NCI-H1930 (cell line): ENCODE measurements at places on chromosomes 11 and 22.

GRCh38 chr11:122633219-122633829 lies 22.2 kb upstream of the UBASH3B start:
- peak; percentile 2 for DNase-seq

DNA sequence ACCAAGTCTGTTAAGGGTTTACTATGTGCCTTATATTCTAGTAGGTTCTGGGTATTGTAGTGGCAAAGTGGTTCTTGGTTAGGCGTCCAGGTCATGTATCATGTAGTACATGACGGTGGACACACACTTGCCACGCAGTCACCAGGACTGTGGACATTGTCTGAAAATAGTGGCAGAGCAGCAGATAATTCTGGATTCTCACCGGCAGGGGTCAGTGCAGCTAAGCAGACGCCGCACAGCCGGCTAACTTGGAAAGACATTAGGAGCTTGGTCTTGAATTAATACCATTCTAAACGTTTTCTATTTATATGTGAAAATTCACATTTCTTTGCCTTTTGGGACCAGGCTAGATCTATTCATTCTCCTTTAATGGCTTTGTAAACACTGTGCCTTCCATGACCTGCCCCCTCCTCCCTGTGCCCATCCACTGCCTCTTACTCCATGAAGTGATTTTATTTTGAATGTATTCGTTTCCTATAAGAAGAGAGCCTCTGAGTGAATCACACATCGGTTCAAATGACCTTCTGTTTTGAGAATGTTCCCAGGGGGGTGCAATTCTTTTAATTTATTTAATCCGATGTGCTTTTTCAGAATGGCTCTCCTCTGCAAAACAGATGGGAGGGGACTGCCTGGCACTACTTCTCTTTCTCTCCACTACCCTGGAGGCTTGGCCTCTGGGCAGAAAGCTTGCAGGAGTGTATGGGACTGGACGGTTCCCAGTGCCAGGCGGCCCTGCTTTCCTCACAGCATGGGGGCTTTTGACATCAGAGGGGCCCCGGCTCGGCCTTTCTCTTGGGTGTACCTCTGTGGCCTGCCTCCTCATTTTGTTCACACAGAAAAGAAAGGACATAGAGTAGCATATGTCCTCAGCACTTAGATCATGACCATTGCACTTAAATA lies 378.0 kb downstream of the NTM start:
- DNase-seq = peak; percentile 25

GRCh38 chr11:112925516-112926310 lies 35.5 kb upstream of the NCAM1 start:
- DNase-seq = no peak

DNA sequence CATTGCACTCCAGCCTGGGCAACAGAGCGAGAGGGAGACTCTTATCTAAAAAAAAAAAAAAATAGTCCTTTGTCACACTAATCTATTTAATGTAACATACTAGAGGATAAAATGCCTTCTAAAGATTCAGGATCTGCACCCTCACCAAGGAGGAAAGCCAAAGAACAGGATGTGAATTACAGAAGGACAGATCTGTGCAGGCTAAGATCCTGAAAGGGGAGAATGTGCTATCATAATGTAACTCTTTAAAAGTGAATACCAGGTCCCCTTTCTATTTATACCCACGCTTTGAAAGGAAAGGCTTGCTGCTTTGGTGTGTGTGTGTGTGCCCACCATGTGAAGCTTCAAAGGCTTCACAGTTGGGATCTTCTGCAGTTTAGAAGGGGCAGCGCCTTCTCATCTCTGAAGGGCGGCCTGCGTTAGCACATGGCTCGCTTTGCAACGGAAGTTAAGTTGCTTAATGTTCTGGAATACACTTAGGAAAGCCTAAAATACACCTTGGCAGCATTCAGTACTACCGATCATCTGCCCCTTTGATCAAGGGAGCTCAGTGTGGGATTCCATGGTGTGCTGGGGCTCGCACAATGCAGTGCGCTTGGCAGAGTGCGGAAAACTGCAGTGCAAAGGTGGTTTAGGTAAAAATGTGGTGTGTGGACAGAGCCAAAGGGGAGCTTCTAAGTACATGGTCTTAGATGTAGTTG lies 6.8 kb downstream of the CECR2 start:
- DNase-seq = no peak

DNA sequence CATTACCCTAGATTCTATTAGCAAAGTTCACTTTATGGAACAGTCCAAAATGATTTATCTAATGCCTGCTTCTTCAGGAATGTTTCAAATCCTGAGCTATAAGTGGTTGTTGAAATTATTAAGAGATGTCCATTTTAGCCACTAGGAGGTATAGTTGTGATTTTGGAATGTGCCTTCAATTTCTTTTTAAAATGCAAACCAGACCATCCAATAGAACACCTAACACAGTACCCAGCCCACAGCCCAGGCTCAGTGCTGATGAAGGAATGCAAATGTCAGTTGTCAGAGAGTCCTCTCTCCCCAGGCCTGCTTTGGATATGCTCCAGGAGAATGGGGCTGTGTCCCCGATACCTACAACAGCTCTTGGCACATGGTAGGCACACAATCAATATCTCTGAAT lies 85.8 kb upstream of the E2F8 start:
- DNase-seq = no peak

GRCh38 chr11:2752204-2752770 lies 52.5 kb upstream of the KCNQ1OT1 start:
- no peak for DNase-seq

- peak; percentile 93 for DNase-seq
These were observed at the start of gene CEP164 for GRCh38 chr11:117327567-117328374. Gene CEP164, plus strand, starts transcription at chr11:117327854. Its CDS starts 10,733 bp downstream, at chr11:117338587.

- no peak for DNase-seq
These were observed 89.7 kb downstream of the FAM76B start for GRCh38 chr11:95699631-95700470.

GRCh38 chr11:24496736-24497725 lies at the start of gene LUZP2:
Gene LUZP2, plus strand, starts transcription at chr11:24497053.
- DNase-seq = peak; percentile 39

GRCh38 chr11:45048313-45048841 lies 97.7 kb upstream of the TP53I11 start:
- DNase-seq = no peak

- DNase-seq = no peak
These were observed 193.4 kb upstream of the BLID start for GRCh38 chr11:122309262-122309925.

DNA sequence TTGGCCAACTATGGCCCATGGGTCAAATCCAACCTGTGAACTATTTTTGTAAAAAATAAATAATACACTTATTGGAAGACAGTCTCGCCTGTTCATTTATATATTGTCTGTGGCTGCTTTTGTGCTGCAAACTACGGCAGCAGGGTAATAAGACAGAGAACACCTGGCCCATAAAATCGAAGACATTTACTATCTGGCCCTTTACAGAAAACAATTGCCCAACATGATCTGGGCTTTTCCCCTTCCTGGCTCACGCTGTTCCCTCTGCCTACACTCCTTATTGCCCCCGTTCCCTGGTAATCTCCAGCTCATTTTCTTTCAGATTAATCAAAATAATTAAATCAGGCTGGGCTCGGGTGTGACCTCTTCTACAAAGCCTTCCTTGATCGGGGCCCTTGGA lies 5.6 kb downstream of the PLAAT2 start:
- DNase-seq = no peak

- no peak for DNase-seq
These were observed 6.7 kb downstream of the TRIM29 start for GRCh38 chr11:120130991-120131760.

- no peak for DNase-seq
These were observed 1.9 kb upstream of the LTBP3 start for GRCh38 chr11:65559951-65560537.

GRCh38 chr11:104876861-104877431 lies 21.3 kb downstream of the CASP12 start:
- no peak for DNase-seq

DNA sequence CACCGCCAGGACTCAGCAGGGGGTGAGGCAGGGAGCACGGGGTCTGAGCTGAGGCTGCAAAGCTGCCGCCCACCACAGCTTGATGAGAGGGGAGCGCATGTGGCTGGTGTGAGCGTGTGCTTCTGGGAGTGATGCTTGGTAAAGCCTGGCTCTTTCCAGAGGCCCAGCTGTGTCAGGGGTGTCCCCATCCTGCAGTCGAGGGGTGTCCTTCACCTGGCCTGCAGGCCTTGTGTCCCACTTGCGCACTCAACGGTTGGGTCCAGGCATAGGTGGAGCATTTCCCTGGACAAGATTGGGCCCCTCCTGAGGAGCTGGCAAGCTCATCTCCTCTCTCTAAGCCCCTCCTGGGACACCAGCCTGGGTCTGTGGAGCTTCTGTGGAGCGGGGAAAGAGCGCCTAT lies 273.9 kb downstream of the TBC1D22A start:
- no peak for DNase-seq

GRCh38 chr11:117717485-117718314 lies 79.3 kb downstream of the DSCAML1 start:
- no peak for DNase-seq

GRCh38 chr11:94128291-94128745 lies 323 bp upstream of the PANX1 start:
- DNase-seq = no peak

DNA sequence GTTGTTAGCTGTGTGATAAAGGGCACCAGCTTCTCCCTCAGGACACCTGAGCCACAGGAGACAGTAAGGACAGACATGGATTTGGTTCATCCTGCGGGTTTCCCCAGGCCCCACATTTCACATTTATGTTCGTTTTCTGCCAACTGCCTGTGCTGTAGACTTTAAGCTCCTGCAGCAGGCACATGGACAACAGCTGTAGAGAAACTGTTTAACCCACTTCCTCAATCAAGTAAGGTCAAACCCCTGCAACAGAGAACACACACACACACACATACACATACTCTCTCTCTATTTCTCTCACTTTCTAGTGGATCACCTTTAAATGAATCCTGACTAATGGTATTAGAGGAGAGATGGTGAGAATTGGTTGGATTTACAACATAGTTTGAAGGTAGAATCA lies 90.7 kb downstream of the C11orf87 start:
- no peak for DNase-seq

DNA sequence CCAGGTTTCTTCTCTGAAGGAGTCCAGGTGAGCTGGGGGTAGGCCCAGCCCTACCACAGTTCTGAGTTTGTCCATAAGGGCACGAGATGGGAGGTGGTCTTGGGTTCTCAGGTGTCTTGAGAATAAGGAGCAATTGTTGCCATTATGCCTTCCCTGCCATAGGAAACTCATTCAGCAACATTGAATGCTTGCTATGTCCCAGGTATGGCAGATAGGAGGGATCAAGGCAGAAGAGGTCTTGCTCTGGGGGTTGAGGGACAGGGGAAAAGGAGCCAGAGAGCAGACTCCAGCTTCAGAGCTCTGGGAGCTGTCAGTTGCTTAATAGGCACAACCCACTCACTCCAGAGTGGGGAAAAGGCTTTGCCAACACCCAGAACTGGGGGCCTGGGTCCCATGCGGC lies 4.3 kb downstream of the SELENOM start:
- no peak for DNase-seq
